ENCODE measurements at places on chromosomes 12 and 14. TPM values are rescaled to one million over a fixed set of nuclear protein-coding genes. Genes with fewer than 3 reads are reported as not detected.

The DIO3 gene
- 1.9 TPM for total RNA-seq

DNA sequence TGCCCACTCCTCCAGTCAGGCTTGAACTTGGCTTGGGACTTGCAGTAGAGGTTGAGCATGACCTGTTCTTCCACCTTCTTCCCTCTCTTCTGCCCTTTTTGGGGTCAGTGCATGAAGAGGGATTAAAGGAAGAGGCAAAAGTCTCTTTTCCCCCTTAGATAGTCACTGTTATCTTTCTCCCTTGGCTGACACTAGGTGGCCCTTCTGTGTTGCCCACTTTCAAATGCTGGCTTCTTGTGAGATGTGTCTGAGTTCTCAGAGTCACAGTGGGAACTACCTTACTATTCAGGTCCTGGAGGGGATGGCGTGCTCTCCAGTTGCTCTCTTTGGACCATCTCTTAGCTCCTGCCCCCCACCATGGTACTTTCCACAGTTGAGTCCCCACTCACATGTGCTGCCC lies 73.6 kb downstream of the GPR65 start:
- no peak for DNase-seq

GRCh38 chr12:41527534-41528116 lies 339.5 kb downstream of the PDZRN4 start:
- DNase-seq: no peak

- no peak for DNase-seq
Observed at GRCh38 chr12:7387289-7387688, 56.7 kb downstream of the CD163L1 start.

All from lower lobe of right lung (tissue), 2 donors.